D341Med (cell line): ENCODE measurements at places on chromosomes 4 and X.

DNA sequence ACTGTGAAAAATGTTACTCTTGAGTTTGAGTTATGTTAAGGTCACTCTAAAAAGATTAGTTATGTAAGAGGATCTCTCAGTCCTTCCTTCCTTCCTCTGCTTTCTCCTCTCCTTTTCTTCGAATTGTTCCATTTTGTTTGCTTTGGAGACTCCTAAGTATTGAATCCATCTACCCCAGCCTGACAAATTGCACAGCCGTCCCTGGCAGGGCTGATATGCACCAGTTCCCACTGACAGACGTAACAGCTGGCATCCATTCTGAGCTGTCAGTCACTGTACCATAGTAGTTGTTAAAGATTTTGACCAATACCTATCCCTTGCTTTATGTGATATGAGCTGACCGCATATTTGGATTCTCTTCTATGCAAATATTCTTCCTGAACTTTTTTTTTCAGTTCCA is 210.7 kb upstream of the IGFBP7 start:
- no peak for DNase-seq

GRCh38 chr4:23412701-23413100 is 477.1 kb downstream of the PPARGC1A start:
- DNase-seq, result no peak

GRCh38 chr4:119774840-119775239 is 146.2 kb upstream of the PDE5A start:
- no peak for DNase-seq

DNA sequence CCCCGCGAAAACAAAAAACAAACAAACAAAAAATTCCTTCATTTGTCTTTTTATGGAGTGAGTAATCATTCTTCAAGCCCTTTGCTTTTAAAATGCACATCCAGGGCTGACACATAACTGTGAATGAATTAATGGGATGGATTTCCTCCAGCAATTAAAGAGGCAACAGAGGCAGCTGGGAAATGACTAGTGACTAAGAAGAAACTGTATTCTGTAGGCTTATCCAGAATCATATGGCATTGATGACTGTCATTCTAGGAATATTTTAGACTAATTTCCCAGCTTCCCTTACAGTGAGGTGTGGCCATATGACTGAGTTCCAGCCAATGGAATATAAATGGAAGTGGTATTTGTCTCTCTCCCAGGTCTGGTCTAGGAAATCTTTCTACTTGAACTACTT is 46.8 kb upstream of the PDE5A start:
- DNase-seq, result no peak

DNA sequence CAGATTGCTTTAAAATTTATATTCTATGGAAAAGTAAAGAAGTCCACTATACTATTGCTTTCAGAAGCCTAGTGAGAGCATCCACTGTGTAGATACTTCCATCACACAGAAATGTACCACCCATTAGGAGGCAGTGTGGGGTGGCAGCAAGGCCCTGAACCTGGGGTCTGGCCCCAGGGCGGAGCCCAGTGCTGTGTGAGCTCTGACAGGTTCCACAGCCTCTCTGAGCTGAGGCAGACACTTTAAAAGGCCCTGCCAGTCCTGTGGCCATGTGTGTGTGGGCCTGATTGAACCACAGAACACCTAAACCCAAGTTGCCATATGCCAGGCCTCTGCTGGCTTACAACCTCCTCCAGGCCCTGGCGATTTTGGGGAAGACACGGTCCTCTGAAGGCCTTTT is 49.2 kb downstream of the PHKA2 start:
- no peak for DNase-seq

DNA sequence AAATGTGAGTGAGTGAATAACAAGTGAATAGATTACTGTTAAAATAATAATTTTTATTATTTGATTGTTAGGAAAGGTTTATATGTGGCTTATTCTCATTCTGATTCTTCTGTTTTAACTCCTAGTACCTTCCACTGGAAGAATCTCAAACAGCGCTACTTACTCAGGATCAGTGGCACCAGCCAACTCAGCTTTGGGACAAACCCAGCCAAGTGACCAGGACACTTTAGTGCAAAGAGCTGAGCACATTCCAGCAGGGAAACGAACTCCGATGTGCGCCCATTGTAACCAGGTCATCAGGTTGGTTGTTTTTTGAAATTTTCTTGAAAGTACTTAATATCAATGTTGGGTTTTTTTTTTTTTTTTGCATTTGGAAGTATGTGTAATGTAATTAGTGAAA is 117.6 kb upstream of the BMPR1B start:
- DNase-seq, result no peak

DNA sequence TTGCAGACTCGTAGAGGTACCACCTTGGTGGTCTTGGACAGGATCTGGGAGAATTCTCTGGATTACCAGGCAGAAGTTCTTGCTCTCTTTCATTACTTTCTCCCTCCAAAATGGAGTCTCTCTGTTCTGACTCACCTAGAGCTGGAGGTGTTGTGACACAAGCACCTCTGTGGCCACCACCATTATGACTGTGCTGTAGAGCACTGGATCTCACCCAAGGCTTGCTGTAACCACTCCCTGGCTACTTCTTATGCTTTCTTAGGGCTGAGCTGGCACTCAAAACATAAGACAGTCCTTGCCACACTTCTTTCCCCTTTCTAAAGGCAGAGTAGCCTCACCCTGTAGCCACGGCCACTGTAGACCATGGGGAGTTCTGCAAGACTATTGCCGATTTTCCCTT is 296.6 kb upstream of the DIPK2B start:
- DNase-seq, result no peak

DNA sequence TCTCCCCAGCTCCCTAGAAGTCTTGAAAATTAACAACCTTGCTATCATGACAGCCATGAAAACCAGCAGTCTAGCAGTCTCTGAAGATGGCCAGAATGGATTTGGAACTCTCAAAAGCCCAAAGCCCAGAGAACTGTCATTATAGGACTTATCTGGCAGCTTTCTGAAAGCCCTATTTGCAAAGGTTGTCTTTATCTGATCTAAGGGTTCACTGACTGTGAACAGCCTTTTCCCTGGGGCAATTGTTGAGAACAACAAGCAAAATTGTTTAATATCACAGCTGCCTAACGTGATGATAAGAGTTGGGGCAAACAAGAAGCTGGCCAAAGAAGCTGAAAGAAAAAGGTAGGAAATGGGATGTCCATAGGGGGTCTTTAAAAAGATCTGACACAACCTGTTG is 20.9 kb upstream of the KLHL8 start:
- DNase-seq, result no peak

DNA sequence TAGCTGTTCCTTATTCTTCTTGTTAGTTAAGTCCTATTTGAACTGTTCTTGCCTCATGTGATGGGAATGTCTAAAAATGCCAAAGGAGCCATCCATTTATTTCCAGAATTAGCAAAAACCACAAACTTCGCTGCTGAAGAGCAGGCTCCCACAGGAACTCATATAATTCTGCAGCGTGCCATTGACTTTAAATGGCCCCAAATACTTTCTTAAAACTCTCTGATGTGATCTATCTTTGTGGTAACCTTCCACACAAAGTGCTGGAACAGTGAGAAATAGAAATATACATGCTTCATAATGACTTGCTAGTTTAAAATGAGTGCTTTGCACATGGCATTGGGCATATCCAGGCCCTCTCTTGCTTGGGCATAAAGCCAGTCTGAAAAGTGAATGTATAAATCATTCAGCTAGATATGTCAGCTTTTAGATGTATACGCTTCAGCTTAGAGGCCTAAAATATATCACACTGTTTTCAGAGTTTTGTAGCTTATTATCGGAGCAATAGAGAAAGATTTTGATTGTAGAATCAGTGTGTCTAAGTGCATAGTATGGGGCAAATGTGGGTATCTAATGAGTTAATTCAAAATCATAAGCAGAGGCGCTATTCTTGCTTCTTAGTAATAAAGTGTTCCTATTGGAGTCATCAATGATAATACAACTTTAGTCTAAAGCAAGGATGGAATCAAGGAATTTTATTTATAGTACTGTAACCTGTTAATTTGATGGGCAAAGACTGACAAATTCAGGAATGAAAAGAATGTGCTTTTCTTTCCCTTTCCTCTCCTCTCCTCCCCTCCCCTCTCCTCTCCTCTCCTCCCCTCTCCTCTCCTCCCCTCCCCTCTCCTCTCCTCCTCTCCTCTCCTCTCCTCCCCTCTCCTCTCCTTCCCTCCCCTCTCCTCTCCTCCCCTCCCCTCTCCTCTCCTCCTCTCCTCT is 392.2 kb upstream of the ZFP42 start:
- no peak for DNase-seq

GRCh38 chr4:1562371-1562770 is 121.7 kb downstream of the FAM53A start:
- no peak for DNase-seq

DNA sequence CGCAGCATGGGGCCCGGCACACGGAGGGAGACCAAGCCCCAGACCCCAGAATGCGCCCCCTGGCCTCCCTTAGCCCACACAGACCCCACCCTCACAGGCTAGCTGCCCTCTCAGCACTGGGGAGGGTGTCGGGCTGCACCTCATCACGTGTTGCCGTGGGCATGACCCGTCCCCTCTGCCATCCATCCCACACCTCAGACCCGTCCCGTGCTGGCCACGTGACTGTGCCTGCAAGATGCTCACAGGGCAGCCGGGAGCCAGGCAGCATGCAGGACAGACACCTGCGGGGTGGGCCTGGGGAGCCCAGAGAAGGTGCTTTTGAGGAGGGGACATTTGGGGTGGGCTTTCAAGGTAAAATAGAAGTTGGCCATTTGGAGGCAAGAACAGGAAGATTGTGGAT is 4.8 kb downstream of the MSANTD1 start:
- DNase-seq, result no peak

GRCh38 chr4:35933901-35934300 is 310.4 kb downstream of the ARAP2 start:
- no peak for DNase-seq

DNA sequence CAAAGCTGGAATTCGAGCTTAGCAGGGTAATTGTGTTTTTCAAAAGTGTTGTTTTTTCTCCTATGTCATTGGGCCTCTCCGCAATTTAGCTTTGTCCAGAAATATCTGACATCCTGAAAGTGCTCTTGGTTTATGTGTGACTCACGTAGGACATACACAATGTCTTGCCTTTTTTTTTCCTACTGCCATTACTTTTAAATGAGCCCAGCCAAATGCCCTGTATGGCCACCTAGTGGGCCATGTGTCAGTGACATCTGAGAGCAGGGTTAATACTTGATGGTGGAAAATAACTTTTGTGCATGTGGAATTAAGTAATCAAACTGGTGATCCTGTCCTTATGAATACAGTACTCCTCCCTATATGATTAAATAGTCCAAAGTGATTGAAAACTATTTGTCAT is 1411.1 kb upstream of the TENM3 start:
- no peak for DNase-seq

DNA sequence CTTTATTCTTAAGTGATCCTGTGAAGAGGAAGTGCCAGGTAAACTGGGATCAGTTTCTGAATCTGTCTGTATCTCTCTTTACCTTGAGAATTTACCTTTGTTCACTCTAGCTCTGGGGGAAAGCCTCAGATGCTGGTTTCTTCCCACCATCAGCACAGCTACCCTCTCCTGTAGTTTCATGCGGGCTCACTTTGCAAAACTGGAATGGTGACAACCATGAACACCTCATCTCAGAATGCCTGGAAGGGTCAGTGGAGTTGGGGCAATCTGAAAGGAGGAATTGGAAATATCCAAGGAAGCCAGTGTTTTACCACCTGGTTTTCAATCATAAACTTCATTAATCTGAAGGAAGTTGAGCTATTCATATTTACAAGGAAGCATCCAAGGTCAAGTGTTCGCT is 30.8 kb upstream of the DCX start:
- DNase-seq, result no peak

GRCh38 chrX:148069759-148070503 is 88.8 kb downstream of the FMR1NB start:
- DNase-seq, result no peak

- DNase-seq, result no peak
These were observed 296.3 kb upstream of the KLF3 start for GRCh38 chr4:38367642-38368174.

GRCh38 chr4:73477176-73477575 is 4.4 kb upstream of the AFM start:
- DNase-seq, result no peak

- DNase-seq, result peak; percentile 19
These were observed 35.1 kb downstream of the TMLHE start for GRCh38 chrX:155577682-155578081.

GRCh38 chr4:188976644-188977115 is 837.4 kb downstream of the TRIML1 start:
- no peak for DNase-seq

DNA sequence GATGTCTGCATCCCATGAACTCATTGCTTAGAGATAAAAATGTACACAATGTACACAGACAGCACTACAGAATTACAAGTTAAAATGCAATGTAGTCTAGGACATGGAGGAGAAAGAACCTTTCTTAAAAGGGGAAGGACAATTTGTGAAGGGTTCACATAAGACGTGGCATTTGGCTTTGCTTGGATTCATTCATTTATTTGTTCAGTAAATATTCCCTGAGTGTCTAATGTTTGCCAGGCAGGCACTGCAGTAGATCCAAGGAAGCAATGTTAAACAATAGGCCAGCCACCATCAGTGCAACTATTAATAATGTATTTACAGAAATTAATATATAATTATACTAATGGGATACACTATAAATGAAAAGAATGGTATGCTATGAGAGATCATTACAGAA is 94.4 kb downstream of the GRIA2 start:
- DNase-seq, result no peak

GRCh38 chr4:48692897-48693296 is 87.2 kb downstream of the FRYL start:
- DNase-seq, result no peak

- no peak for DNase-seq
These were observed 30.5 kb downstream of the PLAC8 start for GRCh38 chr4:83083925-83084475.

DNA sequence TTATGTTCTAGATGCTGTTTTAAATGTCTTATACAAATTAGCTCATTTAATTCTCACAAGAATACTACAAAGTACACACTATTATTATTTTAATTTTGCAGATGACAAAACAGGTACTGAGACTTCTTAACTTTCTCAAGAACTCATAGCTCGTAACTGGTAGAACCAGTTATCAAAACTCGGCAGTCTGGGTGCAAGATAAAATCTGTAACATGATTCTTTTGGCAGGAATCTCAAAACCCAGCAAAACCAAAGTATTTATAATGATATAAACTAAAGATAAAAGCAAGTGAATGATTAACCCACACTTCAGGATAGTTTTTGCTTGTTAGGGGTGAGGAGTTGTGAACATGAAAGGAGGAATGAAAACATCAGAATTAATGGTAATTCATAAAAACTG is 27.6 kb downstream of the CLNK start:
- no peak for DNase-seq

GRCh38 chr4:53537606-53538005 is 53.7 kb downstream of the LNX1 start:
- DNase-seq, result no peak

GRCh38 chr4:43776371-43776770 is 672.2 kb downstream of the KCTD8 start:
- no peak for DNase-seq

GRCh38 chr4:113901994-113902787 is 77.3 kb downstream of the ARSJ start:
- DNase-seq, result no peak

DNA sequence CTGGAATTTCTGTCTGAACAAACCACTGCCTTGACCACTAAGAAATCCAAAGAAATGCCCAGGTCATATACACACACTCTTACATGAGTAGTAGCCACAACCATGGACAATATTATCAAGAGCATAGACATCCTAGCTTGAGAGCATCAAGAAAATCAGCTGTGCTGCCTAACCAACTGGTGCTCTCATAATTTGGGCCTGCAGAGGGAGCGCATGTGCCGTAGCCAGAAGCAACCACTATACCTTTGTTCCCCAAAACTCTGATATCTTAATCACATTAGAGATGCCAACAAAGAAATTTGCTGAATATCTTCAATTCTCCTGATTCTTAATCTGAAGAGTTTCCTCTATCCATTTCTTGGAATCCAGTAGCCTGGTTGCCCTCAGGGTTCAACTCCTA is 163.6 kb downstream of the ZNF674 start:
- peak; percentile 35 for DNase-seq
